Tibial nerve (tissue), 4 donors: ENCODE measurements at places on chromosomes 11 and 22. TPM values are rescaled to one million over a fixed set of nuclear protein-coding genes. Genes with fewer than 3 reads are reported as not detected.

The MS4A4A gene
- total RNA-seq = 39.5 TPM

The AGBL2 gene
- total RNA-seq = 0.44 TPM

The ANO1 gene
- 6.3 TPM for total RNA-seq

DNA sequence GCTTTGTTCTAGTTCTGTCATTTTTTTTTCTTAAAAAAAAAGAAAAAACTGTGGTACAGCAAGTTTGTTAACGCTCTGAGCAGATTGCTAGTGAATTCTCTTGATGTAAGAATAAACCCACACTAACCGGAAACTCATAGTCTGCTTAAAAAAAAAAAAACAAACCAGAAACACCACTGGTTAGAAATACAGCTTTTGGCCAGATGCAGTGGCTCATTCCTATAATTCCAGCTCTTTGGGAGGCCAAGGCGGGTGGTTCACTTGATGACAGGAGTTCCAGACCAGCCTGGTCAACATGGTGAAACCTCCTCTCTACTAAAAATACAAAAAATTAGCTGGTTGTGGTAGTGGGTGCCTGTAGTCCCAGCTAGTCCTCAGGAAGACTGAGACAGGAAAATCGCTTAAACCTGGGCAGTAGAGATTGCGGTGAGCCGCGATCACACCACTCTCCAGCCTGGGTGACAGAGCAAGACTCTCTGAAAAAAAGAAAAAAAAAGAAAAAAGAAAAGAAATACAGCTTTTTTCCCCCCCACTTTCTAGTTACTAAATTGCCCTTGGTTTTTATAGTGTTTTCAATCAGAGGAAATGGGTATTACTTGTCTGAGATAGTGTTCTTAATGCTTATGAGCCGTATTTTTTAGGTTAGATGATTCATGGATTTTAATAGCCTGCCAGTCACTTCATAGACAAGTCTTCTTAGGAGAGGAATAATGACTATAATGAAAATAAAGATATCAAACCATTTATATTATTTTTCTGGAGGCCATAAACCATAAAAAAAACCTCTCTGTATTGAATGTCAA, 222.8 kb downstream of the DDX10 start:
- no peaks in the 10 kb centered on the region for H3K27me3 ChIP-seq
- DNase-seq = no peak
- no peaks in the 10 kb centered on the region for H3K4me1 ChIP-seq
- H3K27ac ChIP-seq = no peak overlapping the region

GRCh38 chr22:32712644-32713355, 88.7 kb upstream of the TIMP3 start:
- no peaks in the 10 kb centered on the region for H3K4me1 ChIP-seq
- H3K27ac ChIP-seq = no peak overlapping the region
- no peaks in the 10 kb centered on the region for H3K36me3 ChIP-seq
- DNase-seq = no peak

GRCh38 chr11:46295312-46296058, 18.0 kb downstream of the CREB3L1 start:
- H3K27me3 ChIP-seq = peaks cover 23% of the 10 kb centered on the region
- no peak overlapping the region for H3K27ac ChIP-seq
- no peaks in the 10 kb centered on the region for H3K4me1 ChIP-seq
- peak overlapping the region; percentile 22 for H3K4me3 ChIP-seq

GRCh38 chr11:88552379-88553062, 215.0 kb upstream of the CTSC start:
- no peak for DNase-seq
- H3K4me3 ChIP-seq = no peak overlapping the region
- no peaks in the 10 kb centered on the region for H3K36me3 ChIP-seq
- H3K27ac ChIP-seq = no peak overlapping the region

DNA sequence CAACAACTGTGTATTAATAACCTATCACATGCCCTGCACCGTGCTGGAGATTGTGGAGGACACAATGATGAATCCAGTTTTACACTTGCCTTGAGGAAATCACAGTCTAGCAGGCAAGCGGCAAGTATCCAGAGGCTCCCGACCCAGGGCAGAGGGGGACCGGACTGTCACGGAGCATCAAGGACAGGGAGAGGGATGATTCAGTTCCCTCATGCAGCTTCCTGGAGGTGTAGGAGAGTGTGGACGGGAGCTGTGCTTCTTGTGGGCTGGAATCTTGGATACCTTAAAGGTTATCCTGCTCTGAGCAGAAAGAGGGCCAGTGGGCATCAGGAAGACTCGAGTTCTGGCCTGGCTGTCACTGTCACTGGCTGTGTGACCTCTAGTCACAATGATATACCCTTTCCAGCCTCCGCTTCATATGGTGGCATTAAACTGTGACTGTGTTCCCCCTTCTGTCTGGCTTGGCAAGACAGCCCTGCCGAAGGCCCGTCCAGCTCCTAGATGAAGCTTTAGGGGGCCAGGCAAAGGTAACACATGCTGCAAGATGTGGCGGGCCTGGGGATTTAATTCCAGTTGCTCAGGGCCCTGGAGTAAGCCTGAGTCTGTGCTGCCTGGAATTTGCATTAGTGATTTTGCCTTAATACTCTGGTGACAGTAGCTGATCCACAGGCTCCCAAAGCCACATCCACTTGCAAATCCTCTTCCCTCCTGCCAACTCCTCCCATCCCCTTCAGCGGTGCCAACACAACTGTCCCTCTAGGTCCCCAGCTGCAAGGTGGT, 162.8 kb downstream of the DSCAML1 start:
- DNase-seq = no peak
- no peaks in the 10 kb centered on the region for H3K27me3 ChIP-seq
- no peak overlapping the region for H3K4me3 ChIP-seq
- H3K27ac ChIP-seq = no peak overlapping the region
- H3K36me3 ChIP-seq = no peaks in the 10 kb centered on the region
- peaks cover 7% of the 10 kb centered on the region for H3K4me1 ChIP-seq

DNA sequence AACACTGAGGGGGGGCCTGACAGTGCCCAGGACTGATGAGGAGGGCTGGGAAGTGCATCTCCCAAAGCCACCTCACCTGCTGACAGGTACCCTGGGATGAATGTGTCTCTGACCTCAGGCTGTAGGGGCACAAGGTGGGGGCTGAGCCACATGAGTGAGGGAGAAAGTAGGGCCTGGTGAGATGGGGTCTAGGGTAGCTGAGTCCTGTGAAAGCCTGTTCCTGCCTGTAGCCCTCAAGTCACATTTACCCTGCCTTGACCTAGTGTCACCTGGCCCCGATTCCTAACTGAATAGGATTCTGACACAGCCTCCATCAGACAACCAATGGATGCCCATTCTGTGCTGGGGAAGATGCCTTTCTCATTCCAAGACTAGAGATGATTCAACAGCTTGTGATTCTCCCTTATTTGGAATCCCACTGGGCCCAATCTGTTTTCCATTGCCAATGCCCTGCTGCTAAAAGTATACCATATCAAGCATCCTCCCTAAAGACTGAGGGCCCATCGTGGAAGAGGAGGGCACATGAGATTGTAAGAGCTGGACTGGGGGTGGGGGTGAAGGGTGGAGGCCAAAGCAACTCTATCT, 11.1 kb upstream of the RFPL1 start:
- DNase-seq = no peak
- no peaks in the 10 kb centered on the region for H3K4me1 ChIP-seq
- no peak overlapping the region for H3K27ac ChIP-seq
- H3K4me3 ChIP-seq = no peak overlapping the region

- H3K4me1 ChIP-seq = no peaks in the 10 kb centered on the region
- no peaks in the 10 kb centered on the region for H3K27me3 ChIP-seq
- no peak overlapping the region for H3K27ac ChIP-seq
- H3K4me3 ChIP-seq = no peak overlapping the region
- peaks cover 14% of the 10 kb centered on the region for H3K36me3 ChIP-seq
These were observed 20.4 kb downstream of the RSPH14 start for GRCh38 chr22:23121424-23121823.

The GAL3ST3 gene
- total RNA-seq = not detected

The POLD4 gene
- total RNA-seq = 97.3 TPM

The GRAMD1B gene
- 31.2 TPM for total RNA-seq

GRCh38 chr22:19667872-19668740, 46.2 kb upstream of the SEPTIN5 start:
- H3K27ac ChIP-seq = no peak overlapping the region
- no peaks in the 10 kb centered on the region for H3K36me3 ChIP-seq
- no peaks in the 10 kb centered on the region for H3K27me3 ChIP-seq
- no peak overlapping the region for H3K4me3 ChIP-seq
- peaks cover 6% of the 10 kb centered on the region for H3K4me1 ChIP-seq
- no peak for DNase-seq

The TENM4 gene
- total RNA-seq = 18.6 TPM

The CD248 gene
- total RNA-seq = 43.3 TPM

The TYR gene
- not detected for total RNA-seq

DNA sequence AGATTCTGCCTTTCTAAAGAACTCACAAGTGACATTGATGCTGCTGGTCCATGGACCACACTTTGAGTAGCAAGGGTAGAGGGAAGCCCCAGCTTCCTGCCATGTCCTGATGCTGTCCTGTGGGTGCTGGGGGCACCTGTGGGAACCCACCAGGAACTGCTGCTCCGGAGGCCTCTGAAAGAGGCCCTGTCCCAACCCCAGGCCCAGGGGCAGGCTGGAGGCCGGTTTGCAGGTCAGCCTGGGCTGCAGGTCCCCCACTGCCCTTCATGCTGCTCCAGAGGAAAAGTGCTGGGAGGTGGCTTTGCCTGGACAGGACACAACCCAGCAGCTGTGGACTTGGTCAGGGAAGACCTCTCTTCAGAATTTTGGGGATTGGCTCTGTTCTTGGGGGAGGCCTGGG, 44.8 kb upstream of the SLC22A12 start:
- H3K27ac ChIP-seq = no peak overlapping the region
- H3K27me3 ChIP-seq = no peaks in the 10 kb centered on the region
- no peaks in the 10 kb centered on the region for H3K4me1 ChIP-seq
- DNase-seq = no peak
- H3K36me3 ChIP-seq = no peaks in the 10 kb centered on the region

DNA sequence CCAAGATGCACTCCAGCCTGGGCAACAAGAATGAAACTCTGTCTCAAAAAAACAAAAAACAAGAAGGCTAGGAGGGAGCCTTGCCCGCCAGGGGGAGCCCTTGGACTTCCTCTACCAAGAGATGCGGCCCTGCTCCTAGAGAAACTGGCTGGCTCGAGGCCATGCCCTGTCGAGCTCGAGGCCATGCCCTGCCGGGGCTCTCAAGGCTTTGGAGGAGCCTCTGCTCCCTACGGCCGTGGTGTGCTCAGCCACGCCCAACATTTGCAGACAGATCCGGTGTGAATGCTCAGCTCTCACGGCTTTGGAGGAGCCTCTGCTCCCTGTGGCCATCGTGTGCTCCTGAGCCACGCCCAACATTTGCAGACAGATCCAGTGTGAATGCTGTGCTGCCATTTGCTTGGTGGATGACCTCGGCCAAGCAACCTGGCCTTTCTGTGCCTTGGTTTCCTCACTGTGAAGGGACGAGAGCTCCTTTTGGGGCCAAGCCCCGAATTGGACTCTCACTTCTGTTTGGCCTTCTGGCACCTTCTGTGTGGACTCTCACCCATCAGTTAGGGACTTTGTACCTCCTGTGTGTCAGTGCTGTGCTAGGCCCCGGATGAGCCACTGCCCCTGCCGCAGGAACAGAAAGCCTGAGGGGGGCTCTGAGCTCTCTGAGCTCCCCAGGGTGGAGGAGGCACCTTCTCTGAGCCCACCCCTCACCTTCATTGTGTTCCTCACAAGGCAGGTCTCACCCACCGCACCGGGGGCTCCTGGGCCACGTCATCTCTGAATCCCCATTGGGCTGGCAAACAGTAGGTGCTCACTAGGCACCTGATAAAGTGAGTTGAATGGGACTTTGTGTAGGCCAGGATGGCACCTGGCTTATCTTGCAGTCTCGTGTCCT, 14.1 kb downstream of the C11orf24 start:
- H3K4me3 ChIP-seq = no peak overlapping the region
- H3K27ac ChIP-seq = peak overlapping the region; percentile 77
- H3K4me1 ChIP-seq = peaks cover 5% of the 10 kb centered on the region
- no peaks in the 10 kb centered on the region for H3K27me3 ChIP-seq
- peaks cover 28% of the 10 kb centered on the region for H3K36me3 ChIP-seq
- DNase-seq = peak; percentile 98
